Activated naive CD8-positive, alpha-beta T cell treated with anti-CD3 and anti-CD28 coated beads, Interleukin-2, amount 10 ng/mL, durations not matched to agents 7 days and 5 days (primary cell): ENCODE measurements at places on chromosomes 3 and 15.

- DNase-seq = no peak
These were observed 155.8 kb downstream of the NR1D2 start for GRCh38 chr3:24100696-24101402.

DNA sequence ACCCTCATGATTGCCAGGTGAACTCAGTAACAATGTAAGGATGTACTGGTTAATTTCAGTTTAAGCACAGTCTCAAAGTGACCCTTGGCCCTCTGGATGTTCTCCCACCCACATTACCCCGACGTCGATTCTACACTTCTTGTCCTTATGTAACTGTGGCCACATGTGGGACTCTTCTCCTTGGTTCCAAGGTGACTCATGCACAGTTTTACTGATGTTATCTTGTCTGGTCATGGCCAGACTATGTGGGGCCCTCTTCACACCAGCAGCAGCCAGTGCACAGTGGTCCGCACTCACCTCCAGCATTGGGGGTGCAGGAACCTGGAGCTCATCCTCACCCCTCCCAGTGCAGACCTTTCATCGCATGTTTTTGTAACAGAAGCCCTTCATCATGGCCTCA lies 519.4 kb downstream of the OCA2 start:
- DNase-seq = no peak

DNA sequence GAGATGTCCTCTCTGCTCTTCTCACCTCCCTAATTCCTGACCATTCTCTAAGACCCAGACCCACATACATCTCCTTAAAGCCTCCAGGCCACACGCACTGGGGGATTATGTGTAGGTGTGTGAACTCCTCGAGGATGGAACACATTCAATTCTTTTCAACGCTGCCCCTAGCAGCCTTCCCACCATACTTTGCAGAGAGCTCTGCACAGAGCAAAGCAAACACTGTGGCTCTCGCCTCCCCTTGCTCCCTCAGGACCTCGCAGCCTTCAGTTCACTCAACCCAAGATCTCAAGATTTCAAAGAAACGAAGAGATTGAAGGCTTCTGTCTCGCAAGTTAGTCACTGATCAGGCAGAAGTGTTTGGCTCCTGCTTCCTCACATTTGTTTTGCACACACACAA lies 6.0 kb downstream of the ACTC1 start:
- DNase-seq = no peak

DNA sequence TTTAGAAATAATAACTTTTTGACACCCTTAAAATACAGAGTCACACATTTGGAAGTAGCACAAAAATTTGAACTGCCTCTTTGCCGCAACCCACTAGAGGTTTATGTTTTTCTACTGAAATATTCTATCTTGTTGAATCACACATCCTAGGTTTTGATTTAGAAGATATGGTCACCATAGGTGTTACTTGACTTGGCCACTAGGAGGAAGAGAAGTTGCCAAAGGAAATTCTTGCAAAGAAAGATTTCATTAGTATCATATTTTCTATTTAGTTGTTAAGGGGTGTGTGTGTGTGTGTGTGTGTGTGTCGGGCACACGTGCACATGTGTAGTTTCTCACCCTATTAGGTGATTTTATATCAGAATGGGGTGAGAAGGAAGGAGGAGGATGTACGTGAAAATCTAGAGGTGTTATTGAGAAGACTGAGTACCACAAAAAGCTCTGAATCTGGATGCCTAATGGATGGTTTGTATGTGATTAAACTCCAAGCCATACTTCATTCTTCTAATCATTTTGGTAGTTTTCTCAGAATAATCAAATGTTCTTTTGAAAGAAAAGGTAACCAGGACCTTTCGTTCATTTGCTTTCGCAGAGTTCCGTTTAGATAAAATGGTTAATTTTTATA lies 31.5 kb downstream of the ZFAND6 start:
- DNase-seq = no peak

DNA sequence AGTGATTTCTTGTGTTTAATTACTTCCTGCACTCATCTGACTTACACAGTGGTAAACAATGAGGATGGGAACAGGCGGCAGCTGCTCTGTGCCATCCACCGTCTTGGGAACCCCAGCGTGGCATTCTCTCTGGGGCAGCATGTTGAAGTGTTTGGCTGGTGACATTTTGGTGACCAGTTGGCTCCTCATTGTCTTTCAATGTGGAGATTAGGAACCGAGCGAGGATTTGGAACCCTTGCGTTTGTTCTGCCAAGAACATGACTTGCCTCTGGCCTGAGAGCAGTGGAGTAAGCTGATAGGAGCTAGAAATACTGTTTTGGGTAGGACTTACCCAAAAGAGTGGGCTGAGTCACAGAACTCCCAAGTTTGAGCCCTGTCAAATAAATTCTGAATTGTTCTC lies 88.8 kb downstream of the IGF1R start:
- no peak for DNase-seq

- DNase-seq = no peak
These were observed 556 bp downstream of the CAMK2N2 start for GRCh38 chr3:184260724-184261269.

DNA sequence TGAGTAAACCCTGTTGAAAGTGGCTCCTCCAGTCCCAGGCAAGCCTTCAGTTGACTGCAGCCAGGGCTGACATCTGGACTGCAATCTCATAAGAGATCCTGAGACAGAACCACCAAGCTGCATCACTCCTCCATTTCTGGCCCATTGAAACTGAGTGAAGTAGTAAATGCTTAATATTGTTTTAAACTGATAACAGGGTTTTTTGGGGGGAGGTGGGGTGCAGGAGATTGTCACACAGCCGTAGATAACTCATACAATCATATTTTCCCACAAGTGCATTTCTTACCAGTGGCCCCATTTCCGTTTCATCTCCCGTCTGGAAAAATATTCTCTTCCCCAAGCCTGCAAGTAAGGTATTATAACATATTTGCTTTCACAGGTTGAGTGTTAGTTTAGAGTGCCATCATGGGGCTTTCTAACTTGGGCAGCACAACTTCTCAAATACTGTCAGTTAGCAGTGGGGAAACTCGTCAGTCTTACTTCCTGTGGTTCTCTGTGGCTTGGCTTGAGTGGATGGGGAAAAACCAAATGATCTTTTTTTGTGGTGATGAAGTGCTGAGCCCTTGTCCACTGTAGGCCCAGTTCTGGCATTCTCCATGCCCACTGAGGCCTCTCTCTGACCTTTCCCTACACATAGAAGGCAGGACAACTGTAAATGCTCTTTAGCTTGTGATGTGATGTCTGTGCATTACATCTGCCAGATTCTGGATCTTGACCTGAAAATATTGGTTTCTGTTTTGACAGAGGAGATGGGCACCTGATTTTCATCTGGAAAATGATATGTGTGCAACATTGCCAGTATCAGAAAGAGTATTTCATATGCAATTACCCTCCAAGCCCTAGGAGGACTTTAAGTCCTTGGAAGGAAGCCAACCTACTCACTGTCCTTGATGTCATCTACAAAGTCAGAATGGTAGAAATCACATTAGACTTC lies 90.1 kb upstream of the BHLHE40 start:
- DNase-seq = peak; percentile 54

DNA sequence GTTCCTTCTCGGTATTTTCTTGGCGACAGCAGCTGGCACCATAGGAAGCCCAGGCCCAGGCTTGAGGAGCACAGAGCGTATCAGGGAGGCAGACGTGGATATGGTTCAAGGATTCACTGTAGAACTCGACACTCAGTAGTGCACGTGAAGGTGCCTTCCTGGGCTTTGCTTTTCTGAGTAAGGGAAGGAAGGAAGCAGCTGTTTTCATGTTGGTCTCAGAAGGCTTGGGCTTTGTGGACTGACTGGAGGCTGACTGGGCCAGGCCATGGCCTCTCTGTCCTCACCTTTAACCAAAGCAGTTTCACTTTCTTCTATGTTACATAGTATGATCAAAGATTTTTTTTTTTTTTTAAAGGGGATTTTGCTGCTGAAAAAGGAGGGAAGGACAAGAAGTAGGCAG lies 6.9 kb upstream of the GHRL start:
- DNase-seq = no peak

DNA sequence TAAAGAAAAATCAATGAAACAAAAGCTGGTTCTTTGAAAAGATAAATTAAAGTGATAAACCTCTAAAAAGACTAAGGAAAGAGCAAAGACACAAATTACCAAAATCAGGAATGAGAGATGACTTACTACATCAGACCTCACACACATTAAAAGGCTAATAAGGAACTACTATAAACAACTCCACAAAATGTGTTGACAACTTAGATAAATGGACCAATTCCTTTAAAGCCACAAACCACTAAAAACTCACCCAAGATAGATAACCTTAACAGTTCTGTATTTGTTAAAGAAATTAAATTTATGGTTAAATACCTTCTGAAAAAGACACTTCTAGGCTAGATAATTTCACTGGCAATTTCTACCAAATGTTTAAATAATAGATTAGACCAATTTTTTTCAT lies 170.4 kb downstream of the SMAD6 start:
- no peak for DNase-seq

DNA sequence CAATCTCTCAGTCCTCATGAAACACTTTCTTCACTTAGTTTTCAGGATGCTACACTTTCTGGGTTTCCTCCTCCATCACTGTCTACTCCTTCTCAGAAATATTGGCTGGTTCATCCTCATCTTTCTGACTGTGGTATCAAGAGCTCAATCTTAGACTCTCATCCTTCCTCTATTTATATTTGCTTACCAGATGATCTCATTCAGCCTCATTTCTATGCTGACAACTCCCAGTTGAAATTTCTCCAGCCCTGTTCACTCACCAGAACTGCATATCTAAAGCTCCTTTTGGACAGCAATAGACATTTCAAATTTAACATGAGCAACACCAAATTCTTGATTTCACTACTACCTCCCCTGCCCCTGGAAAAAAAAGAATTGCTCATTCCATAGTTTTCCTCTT lies 48.0 kb upstream of the FBN1 start:
- no peak for DNase-seq

- DNase-seq = no peak
These were observed 171.2 kb downstream of the SEMA6D start for GRCh38 chr15:47888385-47889100.

GRCh38 chr15:71777216-71777943 lies 33.0 kb upstream of the NR2E3 start:
- DNase-seq = no peak

GRCh38 chr15:63371297-63371918 lies 10.2 kb downstream of the CA12 start:
- no peak for DNase-seq
